Activated CD4-positive, alpha-beta T cell treated with anti-CD3 and anti-CD28 coated beads for 24 hours (primary cell): ENCODE measurements at places on chromosomes 11 and 22.

DNA sequence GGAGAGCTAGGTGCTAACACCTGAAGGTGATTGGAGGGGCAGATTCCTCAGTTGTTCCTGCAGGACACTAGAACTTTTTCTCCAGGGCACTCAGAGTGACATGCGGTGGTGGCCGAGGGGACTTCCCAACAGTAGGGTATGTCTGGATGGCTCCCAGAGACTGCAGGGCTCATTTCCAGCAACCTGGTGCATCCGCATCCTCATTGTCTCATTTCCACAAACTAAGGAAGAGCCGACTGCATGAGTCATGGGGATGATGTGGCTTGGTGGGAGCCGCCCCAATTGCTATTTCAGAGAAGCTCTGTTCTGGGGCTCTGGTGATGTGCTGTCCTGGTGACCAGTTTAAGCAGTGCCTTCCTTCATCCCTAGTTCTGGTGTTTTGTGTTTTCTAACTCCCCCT lies 2.8 kb upstream of the ROBO4 start:
- no peak for DNase-seq

- DNase-seq, result no peak
Measured at GRCh38 chr22:48511781-48512327, 1315.8 kb downstream of the BRD1 start.

- DNase-seq, result no peak
Measured at GRCh38 chr22:23218867-23219251, 38.5 kb downstream of the BCR start.

DNA sequence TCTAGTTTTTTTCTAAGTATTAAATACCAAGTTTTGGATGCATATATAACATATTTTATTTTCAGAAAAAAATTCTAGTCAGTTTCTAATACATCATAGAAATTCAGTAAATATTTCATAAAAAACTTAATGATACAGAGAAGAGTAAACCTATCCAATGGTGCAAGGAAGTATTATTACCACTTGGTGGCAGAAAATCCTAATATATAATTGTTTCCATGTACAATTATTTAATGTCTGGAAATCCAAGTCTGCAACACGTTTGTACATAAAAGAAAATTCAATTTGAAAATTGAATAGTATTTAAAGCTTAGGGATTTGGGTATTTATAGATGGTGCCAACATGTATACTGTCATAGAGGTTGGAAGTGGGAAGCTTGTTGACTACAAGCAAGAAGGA lies 127.0 kb downstream of the TRPC6 start:
- DNase-seq, result no peak

DNA sequence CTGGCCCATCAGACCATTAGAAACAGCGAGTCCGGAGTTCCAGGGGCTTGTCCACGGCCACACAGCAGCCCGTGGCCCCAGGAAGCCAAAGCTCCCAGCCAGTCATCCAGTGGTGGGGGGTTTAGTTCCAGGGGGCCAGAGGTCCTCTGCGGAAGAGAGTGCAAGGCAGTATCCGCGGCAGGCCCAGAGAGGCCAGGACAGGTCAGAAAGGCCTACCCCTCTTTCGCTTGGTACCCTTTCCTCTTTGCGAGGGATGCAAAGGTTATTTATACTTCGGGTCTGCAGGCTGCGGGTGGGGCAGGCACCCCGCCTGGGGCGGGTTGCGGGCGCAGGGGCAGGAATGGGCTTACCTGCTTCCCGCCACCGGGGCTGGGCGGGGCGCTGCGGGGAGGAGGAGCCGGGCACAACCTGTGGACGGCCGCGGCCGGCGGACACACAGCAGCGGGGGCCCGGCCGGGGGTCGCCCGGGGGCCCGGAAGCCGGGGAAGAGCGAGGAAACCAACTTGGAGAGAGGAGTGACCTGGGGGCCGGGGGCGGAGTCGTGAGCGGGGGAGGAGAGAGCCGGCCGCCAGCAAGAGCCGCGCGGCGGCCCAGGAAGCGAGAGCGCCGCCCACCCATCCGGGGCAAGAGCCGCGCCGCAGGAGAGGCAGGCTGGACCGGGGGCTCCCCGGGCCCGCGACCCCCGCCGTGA lies at the start of gene SH3BP1:
TSS of gene SH3BP1 (plus strand) at position 600 of the 691 bp plus-strand sequence. CDS start 119 bp downstream, outside the sequence.
- peak; percentile 49 for DNase-seq

DNA sequence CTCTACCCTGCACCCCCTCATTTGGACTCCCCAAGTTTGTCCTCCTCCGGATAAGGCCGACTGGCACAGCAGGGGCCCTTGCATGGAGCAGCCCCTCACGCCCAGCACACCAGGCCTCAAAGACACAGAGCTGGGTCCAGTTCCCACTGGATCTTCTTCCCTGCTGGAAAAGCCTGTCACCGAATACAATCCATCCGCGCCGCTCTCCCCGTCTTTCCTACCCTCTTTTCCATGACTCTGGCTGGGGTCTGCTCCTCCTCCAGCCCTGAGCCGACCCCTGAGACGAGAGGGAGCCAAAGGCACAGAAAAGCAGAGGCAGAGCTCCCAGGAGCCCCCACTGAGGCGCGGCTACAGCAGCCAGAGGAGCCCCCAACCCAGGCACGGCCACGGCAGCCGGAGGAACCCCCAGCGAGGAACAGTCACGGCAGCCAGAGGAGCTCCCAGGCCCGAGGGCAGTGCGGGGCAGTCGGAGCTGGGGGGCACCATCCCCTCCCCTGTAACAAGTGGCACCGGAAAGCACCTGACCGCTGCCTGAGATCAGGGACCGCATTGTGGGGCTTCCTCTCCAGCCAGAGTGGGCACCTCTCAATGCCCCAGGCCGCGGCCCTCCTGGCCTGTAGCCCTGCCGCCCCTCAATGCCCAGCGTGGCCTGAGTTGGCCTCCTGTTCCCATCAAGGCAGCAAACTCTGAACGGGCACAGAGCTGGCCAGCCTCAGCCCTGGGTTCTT lies 12.0 kb downstream of the ALG12 start:
- DNase-seq, result no peak

DNA sequence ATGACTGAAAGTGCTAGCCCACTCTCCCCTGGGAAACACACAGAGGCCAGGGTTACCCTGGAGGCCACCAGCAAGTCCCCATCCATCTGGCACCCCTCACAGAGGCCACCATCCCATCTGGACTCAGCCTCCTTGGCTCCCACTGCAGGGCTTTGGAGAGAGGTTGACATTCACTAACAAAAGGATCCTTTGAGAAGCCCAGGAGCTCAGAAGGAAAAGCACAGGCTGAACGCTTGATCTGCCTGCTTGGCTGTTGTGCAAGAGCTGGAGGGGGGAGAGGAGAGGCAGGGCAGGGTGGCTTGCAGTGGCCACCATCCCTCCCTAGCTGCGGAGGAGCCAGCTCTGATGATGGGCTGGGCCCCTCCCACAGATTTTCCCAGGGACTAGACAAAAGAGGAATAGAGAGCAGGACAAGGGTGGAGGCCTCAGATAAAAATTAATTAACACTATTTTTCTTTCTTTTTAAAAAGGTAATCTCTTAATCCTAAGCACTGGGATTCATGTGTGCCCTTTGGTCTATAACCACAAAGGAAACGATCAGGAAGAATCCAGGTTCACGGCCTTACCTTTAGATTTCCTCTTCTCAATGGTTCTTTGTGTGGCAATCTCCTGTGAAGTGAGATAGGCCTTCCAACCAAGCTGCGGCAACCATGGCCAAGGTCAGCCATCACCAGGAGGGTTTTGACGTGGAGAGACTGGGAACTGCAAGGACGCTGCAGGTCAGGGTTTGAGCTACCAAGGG lies 154.7 kb downstream of the BARX2 start:
- DNase-seq, result no peak

DNA sequence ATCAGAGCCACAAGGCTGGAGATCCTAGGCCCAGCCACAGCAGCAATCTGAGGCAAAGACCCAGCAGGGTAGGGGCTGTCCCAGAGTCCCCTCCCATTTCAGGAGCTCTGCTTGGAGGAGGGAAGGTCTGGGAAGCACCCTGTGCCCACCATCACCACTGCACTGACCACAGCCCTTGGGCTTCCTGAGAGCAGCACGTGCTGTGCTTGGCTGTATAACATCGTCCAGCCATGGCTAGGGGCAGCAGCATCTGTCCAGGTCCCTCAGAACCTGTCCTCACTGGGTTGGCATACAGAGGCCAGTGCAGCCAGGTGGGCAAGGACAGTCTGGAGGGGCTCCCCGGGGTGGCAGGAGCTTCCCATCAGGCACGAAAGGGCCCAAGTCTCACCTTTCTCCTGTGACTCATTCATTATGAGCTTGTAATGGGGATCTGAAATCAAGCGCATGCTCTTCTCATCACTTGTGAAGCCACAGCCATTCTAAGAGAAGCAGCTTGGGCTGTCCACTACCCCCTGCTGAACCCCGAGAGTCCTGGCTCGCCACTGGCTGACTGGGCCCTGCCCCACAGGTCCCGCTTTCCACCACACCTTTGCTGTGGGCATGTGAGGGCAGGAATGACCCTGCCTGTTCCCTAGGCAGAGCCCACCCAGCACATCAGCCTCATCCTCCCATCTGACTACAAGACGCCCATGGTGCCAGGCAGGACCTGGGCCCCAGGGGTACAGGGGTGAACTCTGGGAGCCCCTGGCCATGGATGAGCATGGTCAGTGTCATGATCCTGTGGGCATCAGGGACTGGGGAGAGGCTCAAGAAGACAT lies 83.3 kb downstream of the MED15 start:
- no peak for DNase-seq

GRCh38 chr11:10473371-10473770 lies 18.3 kb downstream of the AMPD3 start:
- DNase-seq, result no peak

DNA sequence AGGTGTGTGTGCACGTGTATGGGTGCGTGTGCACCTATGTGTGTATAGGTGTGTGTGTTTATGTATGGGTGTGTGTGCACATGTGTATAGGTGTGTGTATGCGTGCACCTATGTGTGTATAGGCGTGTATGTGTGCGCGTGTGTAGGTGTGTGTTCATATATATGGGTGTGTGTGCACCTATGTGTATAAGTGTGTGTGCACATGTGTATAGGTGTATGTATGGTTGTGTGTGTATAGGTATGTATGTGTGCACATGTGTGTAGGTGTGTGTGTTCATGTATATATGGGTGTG lies 26.9 kb downstream of the KCNQ1 start:
- no peak for DNase-seq

DNA sequence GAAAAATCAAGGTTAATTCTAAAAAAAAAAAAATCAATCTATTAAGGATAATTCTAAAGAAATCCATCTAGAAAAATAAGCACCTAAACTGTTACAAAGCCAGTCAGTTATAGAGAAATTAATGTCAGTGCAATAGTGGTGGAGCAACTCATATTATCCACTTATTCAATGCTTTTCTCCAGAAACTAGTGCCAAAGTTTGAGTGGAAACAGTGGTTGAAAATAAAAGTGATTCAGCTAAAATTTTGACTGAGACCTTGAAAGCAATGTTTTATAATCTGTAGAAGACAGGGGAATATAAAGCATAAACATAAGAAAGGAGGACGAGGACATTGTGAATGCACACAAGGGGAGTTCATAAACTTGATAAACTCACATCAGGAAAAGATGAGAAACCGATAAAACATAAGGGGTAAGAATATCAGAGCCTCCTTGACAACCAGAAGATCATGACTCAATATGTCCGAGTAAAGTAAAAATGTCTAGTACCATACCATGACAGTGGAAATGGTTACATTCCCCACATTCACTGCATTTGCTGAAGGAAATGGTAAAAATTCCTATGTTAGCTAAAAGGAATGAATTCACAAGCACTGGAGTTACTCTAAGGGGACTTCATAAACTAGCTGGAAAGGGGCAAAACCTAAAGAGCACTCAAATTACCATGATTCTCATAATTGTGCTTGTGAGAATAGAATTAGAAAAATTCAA lies 58.7 kb upstream of the SLC5A12 start:
- no peak for DNase-seq

- peak; percentile 57 for DNase-seq
Measured at GRCh38 chr11:46352063-46352841, 5.0 kb downstream of the DGKZ start.

- DNase-seq, result no peak
Measured at GRCh38 chr22:22944268-22944985, 56.8 kb downstream of the IGLL5 start.

DNA sequence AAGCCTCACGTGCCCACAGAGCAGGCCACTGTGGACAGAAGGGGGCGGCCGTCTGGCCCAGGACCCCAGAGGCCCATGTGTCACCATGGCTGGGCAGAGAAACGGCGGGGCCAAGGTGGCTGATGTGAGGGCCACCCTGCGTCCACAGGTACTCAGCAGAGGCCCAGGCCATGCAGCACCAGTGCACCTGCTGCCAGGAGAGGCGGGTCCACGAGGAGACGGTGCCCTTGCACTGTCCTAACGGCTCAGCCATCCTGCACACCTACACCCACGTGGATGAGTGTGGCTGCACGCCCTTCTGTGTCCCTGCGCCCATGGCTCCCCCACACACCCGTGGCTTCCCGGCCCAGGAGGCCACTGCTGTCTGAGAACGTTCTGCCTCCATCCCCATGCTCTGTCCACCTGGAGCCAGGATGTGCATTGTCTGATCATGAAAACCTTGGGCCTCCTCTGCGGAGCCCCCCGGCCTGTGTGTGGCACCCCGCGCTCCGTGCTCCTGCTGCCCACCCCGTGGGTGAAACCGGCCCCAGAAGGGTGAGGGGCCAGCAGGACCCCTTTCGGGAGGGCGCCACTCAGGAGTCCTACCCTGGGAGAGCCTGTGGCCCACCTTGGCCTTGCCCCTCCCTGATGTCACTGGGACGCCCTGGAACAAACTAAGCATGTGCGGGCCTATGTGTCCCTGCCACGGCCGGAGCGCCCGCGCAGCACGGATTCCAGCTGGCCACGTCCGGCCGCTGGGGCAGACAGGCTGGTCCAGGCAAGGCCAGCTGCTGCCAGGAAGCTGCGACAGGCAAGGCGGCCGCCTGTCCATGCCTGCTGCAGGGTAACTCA lies 38.6 kb downstream of the MUC5B start:
- DNase-seq, result no peak

- DNase-seq, result no peak
Measured at GRCh38 chr11:39617971-39618370, 1841.5 kb downstream of the LRRC4C start.

DNA sequence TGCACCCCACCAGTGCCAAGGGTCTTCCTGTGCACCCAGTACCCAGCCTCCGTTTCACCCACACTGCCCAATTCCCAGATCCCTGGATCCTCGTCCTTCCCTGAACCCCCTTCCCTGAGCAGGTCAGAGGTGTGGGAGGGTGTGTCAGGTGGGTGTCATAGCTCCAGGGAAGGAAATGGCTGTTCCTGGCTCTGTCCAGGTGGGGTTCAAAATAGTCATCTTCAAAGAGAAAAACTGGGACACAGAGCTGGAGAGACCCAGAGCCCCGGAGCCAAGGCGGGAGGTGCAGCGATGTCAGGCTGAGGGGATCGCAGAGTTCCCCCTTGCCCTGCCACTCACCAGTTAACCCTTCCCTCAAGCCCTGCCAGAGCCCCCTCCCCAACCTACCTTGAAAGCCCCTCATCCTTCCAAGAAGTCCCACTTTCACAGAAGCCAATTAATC lies 698 bp downstream of the C1QTNF4 start:
- no peak for DNase-seq
